ENCODE measurements at places on chromosomes 5 and 9.

- no peak for DNase-seq
Measured at GRCh38 chr5:36881807-36882206, 5.2 kb downstream of the NIPBL start.

GRCh38 chr5:120396186-120396585 lies 67.9 kb upstream of the PRR16 start:
- DNase-seq: no peak

- no peak for DNase-seq
Measured at GRCh38 chr9:117860849-117861248, 156.6 kb downstream of the TLR4 start.

- DNase-seq: no peak
Measured at GRCh38 chr9:130390986-130391385, 53.8 kb upstream of the ASS1 start.

GRCh38 chr5:172868436-172868923 lies 34.4 kb downstream of the ERGIC1 start:
- DNase-seq: no peak

- no peak for DNase-seq
Measured at GRCh38 chr5:97874491-97874890, 691.4 kb upstream of the RIOK2 start.

GRCh38 chr5:125057912-125058826 lies 311.7 kb upstream of the ZNF608 start:
- peak; percentile 8 for DNase-seq

GRCh38 chr5:82320966-82321365 lies 42.8 kb upstream of the RPS23 start:
- no peak for DNase-seq

DNA sequence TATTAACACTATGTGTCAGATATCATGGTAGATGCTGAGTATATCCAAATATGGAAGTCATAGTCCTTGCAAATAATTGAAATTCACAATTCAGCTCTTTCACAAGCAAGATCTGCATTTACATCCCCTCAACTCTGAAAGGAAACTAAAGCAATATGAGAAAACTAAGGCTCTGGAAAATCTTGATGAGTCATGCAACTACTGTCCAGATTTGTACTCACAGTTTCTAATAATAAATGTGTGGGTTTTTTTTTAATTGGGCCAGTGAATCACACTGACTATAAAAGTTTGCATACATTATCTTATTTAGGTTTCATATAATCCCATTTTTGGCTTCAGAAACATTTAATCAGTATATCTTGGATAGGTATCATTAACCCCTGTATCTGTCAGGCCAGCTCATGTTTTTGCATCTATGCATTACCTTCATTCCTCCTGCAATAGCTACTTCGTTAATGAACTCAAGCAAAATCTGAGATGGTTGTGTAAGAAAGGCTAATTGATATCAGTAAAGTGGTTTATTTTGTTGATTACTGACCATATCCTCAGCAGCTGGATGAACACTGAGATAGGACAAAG lies 58.7 kb upstream of the PRR16 start:
- no peak for DNase-seq

DNA sequence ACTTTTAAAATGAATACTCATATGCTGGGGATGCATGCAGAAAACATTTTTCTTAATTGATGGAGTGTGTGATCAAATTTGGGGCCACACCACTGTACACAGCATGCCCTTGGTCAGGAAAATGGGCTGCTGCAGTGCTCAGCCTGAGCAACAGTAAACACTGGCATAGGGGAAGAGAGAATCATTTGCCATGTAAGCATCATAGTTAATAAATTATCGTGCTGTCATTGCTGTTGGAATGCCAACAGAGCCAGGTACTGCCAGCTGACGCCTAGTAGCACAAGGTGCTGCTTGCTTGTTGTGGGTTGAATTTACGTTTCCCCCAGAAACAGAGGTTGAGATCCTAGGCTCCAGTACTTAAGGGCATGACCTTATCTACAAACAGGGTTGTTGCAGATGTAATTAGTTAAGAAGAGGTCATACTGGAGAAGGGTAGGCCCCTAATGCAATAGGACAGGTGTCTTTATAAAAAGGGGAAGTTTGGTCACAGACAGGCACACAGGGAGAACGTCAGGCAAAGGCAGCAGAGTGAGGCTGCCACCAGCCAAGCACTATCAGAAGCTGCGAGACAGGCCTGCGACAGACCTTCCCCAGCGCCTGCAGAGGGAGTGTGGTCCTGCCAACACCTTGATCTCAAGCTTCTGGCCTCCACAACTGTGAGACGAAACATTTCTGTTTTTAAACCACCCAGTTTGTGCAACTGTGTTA lies 25.3 kb downstream of the DAP start:
- no peak for DNase-seq

DNA sequence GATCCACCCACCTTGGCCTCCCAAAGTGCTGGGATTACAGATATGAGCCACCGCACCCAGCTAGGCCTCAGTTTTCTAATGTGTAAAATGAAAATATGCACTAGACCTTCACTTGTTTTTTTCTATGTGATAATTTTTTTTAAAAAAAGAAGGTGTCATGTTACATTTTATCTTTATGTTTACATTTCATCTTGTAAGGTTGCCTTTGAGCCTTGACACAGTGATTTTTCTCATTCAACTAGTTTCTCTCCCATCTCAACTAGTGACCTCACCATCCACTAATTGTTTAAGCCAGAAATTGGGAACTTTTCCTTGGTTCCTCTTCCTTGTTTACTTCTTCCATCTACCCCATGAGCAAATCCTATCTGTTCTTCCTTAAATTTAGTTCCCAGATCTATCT lies 21.5 kb downstream of the TMC1 start:
- no peak for DNase-seq

Data from NCI-H1930 (cell line).